ENCODE measurements at places on chromosomes 16 and 17. TPM values are rescaled to one million over a fixed set of nuclear protein-coding genes. Genes with fewer than 3 reads are reported as not detected.

The EFCAB5 gene
- total RNA-seq = not detected

DNA sequence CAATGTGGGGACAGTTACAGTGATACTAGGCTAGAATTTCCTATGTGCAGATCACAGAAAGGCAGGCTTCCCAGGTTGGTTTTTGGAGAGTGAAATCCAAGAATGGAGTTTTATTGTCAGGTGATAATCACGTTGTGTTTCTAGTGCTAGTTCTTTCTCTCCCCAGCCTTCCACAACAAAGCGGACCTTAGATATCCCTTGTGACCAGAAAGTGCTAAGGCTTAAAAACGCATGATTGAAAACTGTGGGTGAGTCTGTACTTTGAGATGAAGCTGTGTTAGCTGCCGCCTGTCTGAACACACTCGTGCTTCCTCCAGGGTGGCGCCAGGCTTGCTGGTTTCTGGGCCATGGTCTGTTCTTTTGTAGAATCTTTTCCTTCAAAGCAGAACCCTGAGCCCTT, 52.1 kb downstream of the BANP start:
- no peak for DNase-seq

DNA sequence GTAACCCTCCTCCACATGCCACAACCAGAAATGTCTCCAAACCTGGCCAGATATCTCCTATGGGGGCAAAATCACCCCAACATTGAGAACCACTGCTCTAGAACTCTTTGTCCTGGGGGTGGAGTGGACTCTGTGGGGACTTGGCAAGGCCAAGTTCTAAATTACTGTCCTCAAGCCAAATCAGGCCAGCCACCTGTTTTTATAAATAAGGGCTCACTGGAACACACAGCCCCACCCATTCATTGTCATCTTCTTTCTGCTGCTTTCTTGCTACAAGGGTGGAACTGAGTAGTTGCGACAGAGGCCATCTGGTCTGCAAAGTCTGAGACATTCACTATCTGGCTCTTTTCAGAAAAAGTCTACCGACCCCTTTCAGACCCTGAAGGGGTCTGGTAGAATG, 26.8 kb upstream of the TMEM220 start:
- DNase-seq = no peak

DNA sequence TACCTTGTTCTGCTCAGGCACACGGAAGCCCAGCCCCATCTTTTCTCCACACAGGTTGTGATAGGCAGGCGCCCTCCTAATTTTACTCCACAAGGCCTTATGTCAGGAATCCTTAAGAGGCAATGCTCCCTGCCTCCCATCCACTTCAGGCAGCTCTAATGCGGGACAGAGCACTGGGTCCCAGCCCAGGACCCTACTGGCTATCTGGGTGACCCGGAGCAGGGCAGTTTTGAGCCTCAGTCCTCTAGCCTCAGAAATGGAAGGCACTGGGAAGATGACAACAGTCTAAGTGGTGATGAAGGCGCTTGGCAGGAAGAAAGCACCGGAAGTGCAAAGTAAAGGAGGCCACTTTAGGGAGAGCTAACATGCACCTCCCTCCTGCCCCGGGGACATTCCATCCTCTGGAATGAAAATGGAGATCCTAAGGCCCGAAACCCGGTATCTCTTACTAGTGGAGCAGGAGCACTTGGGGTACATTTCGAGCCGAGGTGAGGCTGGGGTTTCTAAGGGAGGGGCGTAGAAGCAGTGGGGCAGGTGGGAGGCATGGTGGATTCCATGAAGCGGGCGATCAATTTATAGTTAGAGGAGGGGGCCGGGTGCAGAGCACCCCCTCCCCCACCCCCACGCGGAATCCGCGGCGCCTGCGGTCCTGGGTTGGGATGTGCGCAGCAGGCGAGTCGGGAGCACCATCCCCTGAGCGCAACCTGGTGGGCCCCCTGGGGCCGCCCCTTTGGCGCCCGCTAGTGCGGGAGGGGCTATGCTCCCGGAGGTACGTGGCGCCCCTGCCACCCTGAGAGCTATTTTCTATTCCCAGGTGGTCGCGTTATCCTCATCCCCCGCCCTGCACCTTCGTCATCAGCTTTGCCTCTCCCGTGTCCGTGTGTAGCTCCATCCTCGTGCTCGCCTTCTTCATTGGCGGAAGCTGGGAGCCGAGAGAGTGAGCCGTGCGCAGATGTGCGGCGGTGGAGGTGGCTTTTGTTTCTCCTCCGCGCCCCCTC, 4.9 kb downstream of the MT1F start:
- DNase-seq = no peak

GRCh38 chr16:77610496-77610895, 111.8 kb upstream of the NUDT7 start:
- DNase-seq = no peak

DNA sequence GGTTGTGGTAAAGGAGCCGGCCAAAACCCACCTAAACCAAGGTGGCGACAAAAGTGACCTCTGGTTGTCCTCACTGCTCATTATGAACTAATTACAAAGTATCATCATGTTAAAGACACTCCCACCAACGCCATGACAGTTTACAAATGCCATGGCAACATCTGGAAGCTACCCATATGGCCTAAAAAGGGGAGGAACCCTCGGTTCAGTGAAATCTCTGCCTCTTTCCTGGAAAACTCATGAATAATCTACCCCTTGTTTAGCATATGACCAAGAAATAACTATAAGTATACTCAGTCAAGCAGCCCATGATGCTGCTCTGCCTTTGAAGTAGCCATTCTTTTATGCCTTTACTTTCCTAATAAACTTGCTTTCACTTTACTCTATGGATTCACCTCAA, 72.2 kb downstream of the CYLD start:
- DNase-seq = no peak

GRCh38 chr17:4004517-4005295, 40.5 kb upstream of the ATP2A3 start:
- DNase-seq = no peak

- DNase-seq = no peak
Observed at GRCh38 chr16:26475596-26475995, 591.1 kb upstream of the C16orf82 start.

GRCh38 chr16:78952630-78953029, 647.9 kb downstream of the MAF start:
- no peak for DNase-seq

GRCh38 chr16:48353565-48354163, 31.5 kb downstream of the SIAH1 start:
- peak; percentile 85 for DNase-seq

GRCh38 chr17:73023759-73024158, 68.7 kb downstream of the SLC39A11 start:
- DNase-seq = no peak

GRCh38 chr16:9003322-9003721, 39.6 kb upstream of the USP7 start:
- no peak for DNase-seq

The HBA1 gene
- total RNA-seq = not detected

DNA sequence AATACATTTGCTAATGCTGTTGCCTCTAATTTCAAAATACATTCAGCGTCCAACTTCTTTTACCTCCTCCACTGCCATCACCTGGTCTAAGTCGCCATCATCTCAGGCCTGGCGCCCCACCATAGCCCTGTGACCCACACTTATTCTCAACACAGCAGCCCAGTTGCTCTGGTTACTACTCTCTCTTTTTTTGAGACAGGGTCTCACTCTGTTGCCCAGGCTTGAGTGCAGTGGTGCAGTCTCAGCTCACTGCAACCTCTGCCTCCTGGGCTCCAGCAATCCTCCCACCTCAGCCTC, 7.5 kb upstream of the NKD1 start:
- no peak for DNase-seq

The SEZ6L2 gene
- 24.9 TPM for total RNA-seq

- DNase-seq = no peak
Observed at GRCh38 chr17:48645639-48646182, 19.6 kb upstream of the HOXB9 start.

GRCh38 chr16:70381604-70382342, 35.1 kb downstream of the DDX19A start:
- no peak for DNase-seq

GRCh38 chr16:30090610-30091331, 953 bp downstream of the TBX6 start:
- no peak for DNase-seq

The CCDC78 gene
- total RNA-seq = 4.0 TPM

Data from A172 (cell line).